ENCODE measurements at places on chromosomes 7 and 10.

DNA sequence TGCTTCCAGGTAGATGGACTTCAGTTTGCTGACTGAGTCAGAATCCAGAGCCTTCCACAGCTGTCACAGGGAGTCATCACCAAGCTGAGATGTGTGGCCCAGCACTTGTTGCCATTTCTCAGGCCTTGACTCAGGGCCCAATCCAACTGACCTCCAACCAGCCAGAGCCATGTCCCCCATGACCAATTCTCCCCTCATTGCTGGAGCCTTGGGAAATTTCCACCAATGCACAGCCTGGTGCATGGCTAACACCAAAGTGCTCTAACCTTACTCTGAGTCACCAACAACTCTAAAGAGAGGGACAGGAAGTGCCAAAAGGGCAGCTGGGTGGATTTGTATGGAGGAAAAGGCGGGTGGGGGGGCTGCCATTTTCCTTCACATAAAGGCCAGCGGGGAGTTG lies 13.4 kb upstream of the GLI3 start:
- DNase-seq = no peak

DNA sequence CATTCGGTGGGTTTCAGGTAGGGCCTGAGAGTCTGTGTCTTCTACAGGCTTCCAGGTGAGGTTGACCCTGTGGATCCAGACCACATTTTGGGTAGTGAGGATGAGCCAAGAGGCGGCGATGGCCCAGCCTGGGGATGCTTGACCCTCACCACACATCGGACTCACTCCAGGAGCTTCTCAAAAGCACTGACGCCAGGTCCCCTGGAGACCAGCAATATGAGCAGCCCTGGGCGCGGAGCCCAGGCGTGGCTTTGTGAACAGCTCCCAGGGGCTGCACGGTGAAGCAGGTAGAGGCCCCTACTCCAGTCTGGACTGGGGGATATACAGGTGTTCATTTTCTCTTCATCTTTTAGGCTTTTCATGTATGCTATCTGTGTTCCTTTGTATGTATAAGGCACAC lies 139.7 kb upstream of the PCBD1 start:
- no peak for DNase-seq

- no peak for DNase-seq
Observed at GRCh38 chr7:953547-954327, 743 bp downstream of the ADAP1 start.

GRCh38 chr10:74910976-74911350 lies 84.6 kb downstream of the KAT6B start:
- no peak for DNase-seq

- DNase-seq = no peak
Observed at GRCh38 chr7:25832929-25833328, 319.1 kb upstream of the NFE2L3 start.

DNA sequence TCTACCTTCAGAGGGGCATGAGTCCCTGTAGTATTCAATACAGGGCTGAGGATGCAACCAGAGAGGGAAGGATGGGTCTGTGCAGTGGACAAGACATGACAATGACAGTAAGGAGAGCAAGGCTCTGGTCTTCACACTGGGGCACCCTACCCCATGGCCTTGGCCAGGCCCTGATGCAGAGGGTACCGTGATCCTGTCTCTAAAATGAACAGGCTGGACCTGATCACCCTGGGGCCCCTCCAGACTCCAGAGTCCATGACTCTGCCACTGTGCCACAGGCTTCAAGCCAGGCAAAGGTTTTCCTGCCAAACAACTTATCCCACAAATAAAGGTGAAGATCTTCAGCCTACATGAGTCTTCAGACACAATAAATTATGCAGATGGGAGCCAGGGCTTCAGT lies 4.9 kb downstream of the MAT1A start:
- DNase-seq = no peak

GRCh38 chr10:125631806-125632205 lies 51.2 kb downstream of the TEX36 start:
- no peak for DNase-seq

- no peak for DNase-seq
Observed at GRCh38 chr10:7583626-7584025, 83.1 kb downstream of the ITIH5 start.

DNA sequence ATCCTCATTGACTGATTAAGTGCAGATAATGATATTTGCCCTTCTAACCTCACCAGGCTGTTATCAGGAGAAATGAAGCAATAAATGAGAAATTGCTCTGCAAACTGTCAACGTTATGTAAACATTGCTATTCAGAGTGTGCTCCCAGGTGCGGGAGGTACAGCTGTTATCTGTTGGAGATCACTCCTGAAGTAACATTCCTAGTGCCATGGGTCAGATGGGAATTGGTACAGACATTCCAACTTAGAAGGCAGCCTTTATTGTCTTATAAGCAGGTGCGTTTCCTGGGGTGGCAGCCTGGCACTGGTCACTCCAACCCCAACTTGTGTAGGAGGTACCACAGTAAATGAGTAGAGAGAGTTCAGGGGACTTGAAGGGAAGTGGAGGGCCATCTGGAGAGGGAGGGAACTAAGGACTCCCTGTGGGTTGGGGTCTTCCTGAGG lies 36.8 kb downstream of the HK1 start:
- DNase-seq = no peak

- no peak for DNase-seq
Observed at GRCh38 chr10:132609211-132609610, 71.6 kb downstream of the INPP5A start.

DNA sequence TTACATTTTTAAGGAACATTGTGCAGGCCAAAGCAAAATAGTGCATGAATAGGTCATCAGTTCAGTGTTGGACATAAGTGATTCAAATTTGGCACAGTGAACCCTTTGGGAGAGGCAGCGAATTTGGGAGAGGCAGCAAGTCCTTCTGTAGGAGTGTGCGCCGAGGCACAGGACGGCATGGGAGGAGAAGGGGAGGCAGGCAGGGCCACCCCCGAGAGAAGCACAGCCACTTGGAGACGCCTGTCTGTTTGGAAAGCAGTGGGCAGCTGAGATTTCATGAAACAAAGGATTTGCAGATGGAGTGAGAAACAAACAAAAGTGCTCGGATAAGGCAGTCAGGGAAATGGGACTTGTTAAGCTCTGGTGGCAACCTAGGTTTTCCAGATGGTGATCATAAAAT lies 30.6 kb downstream of the VIPR2 start:
- no peak for DNase-seq

- no peak for DNase-seq
Observed at GRCh38 chr10:22824984-22825383, 102.9 kb upstream of the ARMC3 start.

- DNase-seq = peak; percentile 41
Observed at GRCh38 chr10:30413996-30414576, 19.9 kb upstream of the MAP3K8 start.

DNA sequence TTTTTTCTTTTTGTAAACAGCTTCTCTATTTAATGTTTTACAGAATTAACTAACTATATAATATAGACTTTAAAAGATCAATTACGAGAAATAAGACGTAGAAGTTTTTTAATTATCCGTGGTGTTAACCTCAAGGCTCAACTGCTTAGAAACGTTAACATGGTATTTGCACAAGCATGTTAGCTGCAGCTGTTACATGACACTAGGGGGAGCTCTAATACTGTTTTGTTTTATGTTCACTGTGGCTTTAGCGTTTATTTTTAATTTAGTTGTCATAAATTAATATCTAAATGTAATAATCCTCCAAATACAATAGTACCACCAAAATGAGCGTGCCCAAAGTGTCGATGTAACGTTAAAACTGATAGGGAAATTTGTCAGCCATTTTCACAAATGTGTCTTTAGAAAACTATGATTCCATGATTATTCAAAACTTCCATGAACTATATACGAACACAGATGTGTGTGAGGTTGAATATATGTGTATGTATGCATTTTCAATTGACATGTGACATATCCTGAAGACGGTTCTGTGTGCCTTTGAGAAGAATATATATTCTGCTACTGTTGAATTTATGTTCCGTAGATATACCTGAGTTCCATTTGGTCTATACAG lies 828.8 kb upstream of the MBL2 start:
- DNase-seq = no peak

GRCh38 chr10:73018632-73019031 lies 64.0 kb upstream of the PLA2G12B start:
- no peak for DNase-seq

DNA sequence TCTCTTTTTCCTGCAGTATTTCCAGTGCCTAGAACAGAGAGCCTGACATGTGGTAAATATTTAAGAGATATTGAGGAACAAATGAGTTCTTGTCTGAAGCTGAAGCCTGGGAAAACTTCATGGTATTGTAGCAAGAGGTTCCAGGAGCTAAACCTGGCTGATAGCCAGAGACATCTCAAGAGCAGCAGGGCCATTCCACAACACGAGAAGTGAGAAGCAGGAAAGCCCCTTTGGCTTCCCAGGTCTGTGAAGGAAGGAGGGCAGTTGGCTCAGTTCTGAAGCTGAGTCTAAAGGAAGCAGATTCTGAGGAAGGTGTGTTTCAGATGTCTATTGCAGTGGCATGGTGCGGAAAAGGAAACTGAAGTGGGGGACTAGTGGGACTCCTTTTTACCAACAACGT lies 63.8 kb upstream of the FAM204A start:
- DNase-seq = no peak

DNA sequence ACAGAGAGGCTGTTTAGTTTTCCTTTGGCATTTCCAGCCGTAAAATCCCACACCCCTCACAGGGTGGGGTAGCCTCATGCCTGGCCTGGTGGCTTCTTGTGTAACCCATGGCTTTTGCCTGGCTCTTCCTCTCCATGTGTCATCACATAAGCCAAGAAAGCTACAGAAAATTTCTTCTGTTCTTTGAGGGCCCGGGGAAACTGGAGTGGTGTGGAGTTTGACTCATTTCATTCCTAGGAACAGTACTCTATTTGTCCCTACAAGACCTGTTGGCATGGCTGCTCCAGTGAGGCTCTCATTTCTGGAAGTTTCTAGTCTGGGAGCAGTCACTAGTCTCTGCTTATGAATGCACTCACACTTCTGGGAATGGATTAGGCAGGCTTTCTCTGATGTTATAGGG lies 523.9 kb downstream of the SUGCT start:
- DNase-seq = no peak

Data from GDM1 (cell line).